ENCODE measurements at places on chromosomes 7 and 10. TPM values are rescaled to one million over a fixed set of nuclear protein-coding genes. Genes with fewer than 3 reads are reported as not detected.

Gene RBAK
- total RNA-seq = 11.7 TPM

Gene DPP6
- not detected for total RNA-seq

Gene CYP2C8
- not detected for total RNA-seq

Gene CTAGE4
- not detected for total RNA-seq

Gene MMD2
- not detected for total RNA-seq

Gene AUTS2
- total RNA-seq = 12.3 TPM

Gene UCMA
- not detected for total RNA-seq

Gene PLA2G12B
- not detected for total RNA-seq

Gene IL6
- 23.2 TPM for total RNA-seq

Gene OPN4
- 0.14 TPM for total RNA-seq

Gene ADCY1
- total RNA-seq = 0.30 TPM

Gene BTBD16
- not detected for total RNA-seq

Gene AMPH
- 1.4 TPM for total RNA-seq

Gene UPP1
- 8.9 TPM for total RNA-seq

Gene RGS10
- total RNA-seq = 38.9 TPM

Gene FZD8
- 25.2 TPM for total RNA-seq

Gene ACHE
- 0.30 TPM for total RNA-seq

Gene DOCK4
- total RNA-seq = 14.4 TPM

Gene GPR15LG
- total RNA-seq = not detected

Gene RAB19
- total RNA-seq = not detected

Gene DDX21
- 57.3 TPM for total RNA-seq

Gene ZNF655
- total RNA-seq = 49.6 TPM
